Stimulated activated naive CD8-positive, alpha-beta T cell treated with anti-CD3 and anti-CD28 coated beads, Interleukin-15, amount 100 ng/mL, for 72 hours (primary cell): ENCODE measurements at places on chromosomes 4 and X.
A peak's percentile ranks its signal among the peaks of the same experiment; 100 is the strongest.

GRCh38 chr4:13706120-13706519, 78.6 kb upstream of the BOD1L1 start:
- DNase-seq, result no peak

- DNase-seq, result no peak
Measured at GRCh38 chr4:185580699-185581098, 45.4 kb upstream of the PDLIM3 start.

GRCh38 chr4:165784672-165785071, 88.4 kb upstream of the TLL1 start:
- no peak for DNase-seq

DNA sequence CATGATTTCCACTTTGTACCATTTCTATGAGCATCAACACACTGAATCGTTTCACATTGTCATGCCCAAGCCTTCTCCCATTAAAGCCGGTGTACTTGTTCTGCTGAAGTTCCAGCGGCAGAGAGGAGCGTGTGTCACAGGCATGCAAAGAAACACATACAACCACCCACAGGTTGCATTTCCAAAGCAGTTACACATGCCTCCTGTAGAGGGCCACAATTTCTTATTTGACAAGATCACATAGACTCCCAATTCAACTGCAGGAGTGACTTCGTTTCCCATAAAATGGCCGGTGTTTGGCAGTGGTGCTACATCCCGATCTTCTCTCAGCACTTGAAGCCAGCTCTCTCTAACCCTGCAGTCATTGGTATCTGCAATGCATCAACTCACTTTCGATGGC, 992.6 kb downstream of the NLGN4X start:
- DNase-seq, result no peak

DNA sequence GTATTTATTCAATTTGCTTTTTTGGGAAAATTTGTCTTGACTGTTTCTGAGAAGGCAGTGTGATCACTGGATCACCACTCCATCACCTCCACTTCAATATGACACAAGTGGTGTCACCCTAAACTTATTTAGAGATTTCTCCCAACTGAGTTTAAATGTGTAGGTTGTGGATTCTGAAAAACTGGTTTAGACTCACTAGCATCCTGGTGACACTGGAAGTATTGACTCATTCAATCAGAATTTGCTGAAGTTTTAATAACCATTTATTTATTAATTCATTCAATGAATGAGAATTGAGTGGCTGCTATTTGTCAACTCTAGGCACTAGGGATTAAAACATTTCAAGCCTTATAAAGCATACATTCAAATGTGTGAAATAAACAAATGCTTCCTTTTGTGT, 819.1 kb upstream of the EPHA5 start:
- DNase-seq, result no peak

DNA sequence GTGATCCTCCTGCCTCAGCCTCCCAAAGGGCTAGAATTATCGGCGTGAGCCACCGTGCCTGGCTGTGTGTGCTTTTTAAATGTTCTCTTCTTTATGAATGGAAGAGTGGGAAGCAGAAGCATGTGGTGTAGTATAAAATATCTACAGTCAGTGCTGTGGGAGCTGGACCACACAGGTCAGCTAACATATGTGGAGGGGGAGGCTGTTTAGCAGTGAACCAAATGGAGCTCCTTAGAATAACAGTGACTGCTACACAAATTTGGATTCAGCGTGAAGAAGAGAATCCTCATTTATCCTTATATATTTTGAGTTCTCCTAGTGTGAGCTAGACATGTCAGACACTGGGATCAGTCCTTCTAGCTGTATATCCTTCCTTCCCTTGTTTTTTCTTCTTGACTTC, 3.2 kb downstream of the SNX25 start:
- DNase-seq, result no peak

- no peak for DNase-seq
Measured at GRCh38 chr4:39754309-39754708, 56.4 kb downstream of the UBE2K start.

GRCh38 chr4:168815379-168816345, 194.4 kb downstream of the CBR4 start:
- DNase-seq, result no peak

DNA sequence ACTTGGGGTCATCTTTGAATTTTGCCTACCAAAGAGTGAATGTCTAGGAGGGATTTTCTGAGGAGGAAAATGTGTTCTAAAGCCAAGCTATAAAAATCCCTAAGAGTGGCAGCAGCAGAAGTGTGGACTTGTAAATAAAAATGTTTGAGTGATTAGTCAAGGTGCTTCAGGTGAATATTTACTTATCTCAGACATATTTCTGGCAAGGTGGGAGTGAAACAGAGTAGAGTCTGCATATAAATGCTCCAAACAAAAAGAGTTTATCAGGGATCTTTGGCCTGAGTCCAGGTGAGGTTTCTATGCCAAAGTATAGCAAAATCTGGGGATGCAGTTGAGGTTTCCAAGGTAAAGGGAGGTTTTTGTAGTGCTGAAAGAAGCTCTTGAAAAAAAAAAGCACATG, 19.7 kb downstream of the CYSLTR1 start:
- DNase-seq, result no peak

GRCh38 chr4:149708513-149709130, 107.0 kb downstream of the IQCM start:
- DNase-seq, result no peak

- DNase-seq, result no peak
Measured at GRCh38 chrX:22097012-22097694, 65.0 kb downstream of the PHEX start.

DNA sequence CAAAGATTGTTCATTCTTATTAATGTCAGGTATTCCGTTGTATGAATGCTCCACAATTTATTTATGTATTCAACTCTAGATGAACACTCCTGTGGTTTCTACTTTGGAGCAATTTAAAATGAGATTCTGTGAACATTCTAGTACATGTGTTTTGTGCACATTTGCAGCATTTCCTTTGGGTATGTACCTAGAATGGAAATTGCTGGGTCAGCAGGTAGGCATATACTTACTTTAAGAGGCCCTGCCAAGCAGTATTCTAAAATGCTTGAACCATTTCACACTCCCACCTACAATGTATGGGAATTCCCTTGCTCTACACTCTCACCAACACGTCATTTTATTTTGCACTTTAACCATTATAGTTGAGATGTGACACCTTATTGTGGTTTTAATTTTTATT, 59.4 kb upstream of the MAGEB2 start:
- DNase-seq, result no peak

- no peak for DNase-seq
Measured at GRCh38 chrX:1273896-1274295, 5.3 kb downstream of the CSF2RA start.

- DNase-seq, result no peak
Measured at GRCh38 chr4:126733301-126733700, 899.5 kb upstream of the INTU start.

DNA sequence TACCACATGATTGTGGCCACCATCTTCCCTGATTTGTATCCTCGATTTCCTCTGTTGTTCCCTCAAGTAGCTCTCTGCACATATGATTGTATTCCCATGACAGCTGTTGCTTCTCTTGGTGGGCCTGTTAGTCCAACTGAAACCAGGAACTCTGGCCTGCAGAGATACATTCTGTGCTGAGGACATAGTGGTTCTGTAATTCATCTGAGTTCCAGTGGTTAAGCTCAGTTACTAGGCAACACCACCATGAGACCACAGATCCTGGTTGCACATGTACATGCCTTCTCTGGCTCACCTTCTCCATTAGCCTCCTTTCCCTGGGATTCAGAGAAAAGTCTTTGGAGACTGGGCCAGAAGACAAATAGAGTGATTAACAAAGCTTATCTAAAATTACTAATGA, 172.1 kb upstream of the SLC7A11 start:
- DNase-seq, result no peak

DNA sequence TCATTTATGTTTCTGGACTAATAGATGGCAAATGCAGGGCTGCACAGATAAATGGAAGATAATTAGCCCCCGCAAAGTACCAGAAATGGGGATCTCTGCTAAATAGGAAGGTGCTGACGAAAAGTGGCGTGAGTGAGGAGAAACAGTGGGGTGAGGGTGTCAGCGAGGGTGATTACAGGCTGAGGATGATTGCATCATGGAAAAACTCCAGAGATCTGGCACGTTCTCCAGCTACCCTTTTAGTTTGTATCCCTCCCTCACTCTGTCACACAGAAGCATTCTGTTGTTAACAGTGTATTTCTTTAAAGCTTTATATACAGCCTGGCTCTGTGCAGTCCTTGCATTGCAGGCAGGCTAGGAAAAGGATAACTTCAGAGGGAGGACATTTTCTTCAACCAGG, 309.6 kb upstream of the DDX53 start:
- no peak for DNase-seq

DNA sequence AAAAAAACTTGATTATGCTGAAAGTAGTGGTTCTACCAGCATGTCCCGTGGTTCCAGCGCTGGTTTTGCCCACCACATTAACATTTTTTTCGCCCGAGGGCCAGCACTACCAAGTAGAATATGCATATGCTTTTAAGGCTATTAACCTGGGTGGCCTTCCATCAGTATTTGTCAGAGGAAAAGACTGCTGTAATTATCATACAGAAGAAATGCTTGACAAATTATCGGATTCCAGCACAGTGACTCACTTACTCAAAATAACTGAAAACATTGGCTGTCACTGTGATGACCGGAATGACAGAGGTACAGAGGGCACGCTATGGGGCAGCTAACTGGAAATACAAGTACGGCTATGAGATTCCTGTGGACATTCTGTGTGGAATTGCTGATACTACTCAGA, 34.6 kb downstream of the PRPS2 start:
- DNase-seq, result no peak

DNA sequence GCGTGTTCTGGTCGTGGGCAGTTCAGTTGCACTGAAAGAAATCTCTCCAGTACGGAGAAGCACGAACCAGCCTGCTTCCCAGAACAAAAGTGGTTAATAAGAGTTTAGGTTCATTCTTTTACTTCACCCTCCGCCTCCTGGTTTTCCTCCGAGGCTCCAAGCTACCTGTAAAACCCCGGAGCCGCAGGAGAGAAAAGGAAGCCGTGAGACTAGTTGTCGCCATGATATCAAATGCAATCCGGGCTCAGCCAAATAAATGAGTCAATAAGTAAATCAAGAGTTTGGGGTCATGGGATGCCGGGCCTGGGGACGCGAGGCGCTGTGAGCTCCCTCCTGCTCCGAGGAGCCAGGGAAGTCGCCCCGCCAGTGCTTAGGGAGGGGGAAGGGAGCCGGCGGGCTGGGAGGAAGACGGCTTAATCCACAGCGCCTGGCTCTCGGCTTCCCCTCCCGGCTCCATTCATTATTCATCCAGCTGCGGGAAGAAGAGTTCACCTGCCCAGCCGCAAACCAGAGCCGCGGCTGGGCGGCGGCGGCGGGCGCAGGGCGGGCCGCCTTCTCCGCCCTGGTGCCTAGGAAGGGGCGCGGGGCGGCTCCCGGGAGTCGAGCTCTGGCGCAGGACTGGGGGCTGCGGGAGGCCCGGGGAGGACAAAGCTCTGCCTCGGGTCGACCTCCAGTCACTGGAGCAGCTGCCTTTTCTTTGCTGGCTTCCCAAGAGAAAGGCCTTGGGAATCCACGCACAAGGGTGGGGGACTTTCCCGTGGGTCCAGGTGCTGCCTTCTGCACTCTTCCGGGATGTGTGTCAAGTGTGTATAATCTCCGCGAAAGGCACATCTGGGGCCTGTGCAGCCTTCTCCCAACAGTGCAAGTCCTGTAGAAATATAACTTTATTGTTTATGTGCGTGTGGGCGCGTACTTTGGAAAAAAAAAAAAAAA, 1.7 kb downstream of the FRAS1 start:
- DNase-seq, result no peak

- peak; percentile 65 for DNase-seq
Measured at GRCh38 chrX:31057691-31058090, 14.2 kb downstream of the FTHL17 start.

- DNase-seq, result peak; percentile 18
Measured at GRCh38 chrX:72621625-72622485, 49.2 kb upstream of the HDAC8 start.

- DNase-seq, result peak; percentile 41
Measured at GRCh38 chrX:78329486-78329885, 2.1 kb upstream of the CYSLTR1 start.

DNA sequence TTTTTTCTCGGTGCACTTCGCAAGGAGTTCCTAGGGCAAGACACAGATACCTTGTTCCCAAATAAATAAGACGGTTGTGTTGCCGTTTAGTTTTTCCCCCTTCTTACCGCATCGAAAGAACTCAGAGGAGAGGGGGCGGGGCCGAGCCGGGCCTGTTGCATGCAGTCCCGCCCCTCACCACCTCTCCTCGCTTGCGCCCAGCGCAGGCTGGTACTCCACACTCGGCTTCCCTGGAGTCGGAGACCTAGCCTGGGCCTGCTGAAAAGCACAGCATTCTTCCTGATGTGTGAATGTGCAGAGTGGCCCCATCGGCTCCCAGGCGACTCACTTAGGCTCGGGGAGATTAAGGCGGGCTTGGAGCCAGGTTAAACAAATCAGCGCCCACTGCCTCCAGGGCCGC, 26.1 kb upstream of the VMA21 start:
- no peak for DNase-seq

DNA sequence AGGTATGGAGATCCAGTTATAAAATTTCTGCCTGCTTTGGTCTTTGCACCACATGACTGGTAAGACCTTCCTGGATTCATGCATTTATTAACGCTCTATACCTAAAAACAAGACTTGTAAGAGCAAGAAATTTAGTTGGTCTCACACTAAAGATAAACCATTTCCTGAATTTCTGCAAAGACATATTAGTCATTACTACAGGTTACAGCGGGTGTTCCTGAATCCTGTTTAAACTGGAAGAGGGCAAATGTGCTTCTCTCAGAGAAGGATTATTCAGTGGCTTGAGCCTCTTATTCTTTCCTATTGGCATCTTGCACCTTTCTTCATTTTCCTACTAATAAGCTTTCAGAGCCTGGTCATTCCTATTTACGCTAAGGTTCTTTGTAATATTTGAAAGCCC, 397.6 kb upstream of the TENM3 start:
- DNase-seq, result no peak

DNA sequence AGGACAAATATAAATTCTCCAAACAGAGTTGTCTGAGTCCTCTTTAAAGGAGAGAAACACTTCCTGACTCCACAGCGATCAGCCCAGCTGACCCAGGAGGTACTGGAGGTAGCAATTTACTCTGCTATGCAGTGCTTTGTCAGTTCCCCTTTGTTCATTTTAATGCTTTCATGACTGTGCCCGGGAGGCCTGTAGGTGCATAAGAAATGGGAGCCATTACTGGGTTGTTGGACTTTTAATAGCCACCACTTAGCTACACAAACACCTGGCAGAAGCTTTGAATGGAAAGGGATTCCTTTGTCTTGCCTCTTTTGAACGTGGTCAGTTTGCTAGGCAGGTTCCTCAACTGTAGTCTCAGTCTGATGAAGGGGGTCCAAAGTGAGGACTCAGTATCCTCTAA, 59.0 kb upstream of the AFF2 start:
- no peak for DNase-seq

GRCh38 chrX:143017272-143017671, 8.5 kb upstream of the SPANXN4 start:
- DNase-seq, result no peak
